Subcutaneous adipose tissue (tissue), 4 donors: ENCODE measurements at places on chromosomes 1 and 21. TPM values are rescaled to one million over a fixed set of nuclear protein-coding genes. Genes with fewer than 3 reads are reported as not detected.

The MARK1 gene
- total RNA-seq = 17.5 TPM

The NBL1 gene
- total RNA-seq = 80.6 TPM

The JMJD4 gene
- 22.0 TPM for total RNA-seq

The EDEM3 gene
- total RNA-seq = 29.6 TPM

The CA6 gene
- total RNA-seq = not detected

The NTRK1 gene
- not detected for total RNA-seq

The C1orf185 gene
- total RNA-seq = not detected

The UBL4B gene
- 2.1 TPM for total RNA-seq

The S100A3 gene
- 2.8 TPM for total RNA-seq

The PAX7 gene
- not detected for total RNA-seq

The PGLYRP4 gene
- total RNA-seq = not detected

The MYOG gene
- not detected for total RNA-seq

The GPR89B gene
- total RNA-seq = 14.3 TPM

The TMCO4 gene
- 23.6 TPM for total RNA-seq

The PTGFR gene
- 8.6 TPM for total RNA-seq

The ITGB2 gene
- total RNA-seq = 1,044 TPM

The MED8 gene
- 48.7 TPM for total RNA-seq

The CFHR2 gene
- not detected for total RNA-seq

The SPRR1B gene
- total RNA-seq = not detected

The PRR9 gene
- not detected for total RNA-seq

The OR2T27 gene
- not detected for total RNA-seq

The CNR2 gene
- total RNA-seq = not detected

The GBP2 gene
- total RNA-seq = 84.3 TPM

The CHIA gene
- 3.6 TPM for total RNA-seq

The TAF1A gene
- 5.1 TPM for total RNA-seq

The KCND3 gene
- 11.1 TPM for total RNA-seq

The NCMAP gene
- not detected for total RNA-seq

The TRPM2 gene
- total RNA-seq = 5.7 TPM
